ENCODE measurements at places on chromosomes 2 and 18.

GRCh38 chr2:11749646-11750349, 3.4 kb downstream of the LPIN1 start:
- no peak for DNase-seq

- DNase-seq, result no peak
These were observed 42.9 kb downstream of the FSHR start for GRCh38 chr2:49111456-49111855.

GRCh38 chr2:85269959-85270358, 57.8 kb downstream of the TGOLN2 start:
- DNase-seq, result no peak

DNA sequence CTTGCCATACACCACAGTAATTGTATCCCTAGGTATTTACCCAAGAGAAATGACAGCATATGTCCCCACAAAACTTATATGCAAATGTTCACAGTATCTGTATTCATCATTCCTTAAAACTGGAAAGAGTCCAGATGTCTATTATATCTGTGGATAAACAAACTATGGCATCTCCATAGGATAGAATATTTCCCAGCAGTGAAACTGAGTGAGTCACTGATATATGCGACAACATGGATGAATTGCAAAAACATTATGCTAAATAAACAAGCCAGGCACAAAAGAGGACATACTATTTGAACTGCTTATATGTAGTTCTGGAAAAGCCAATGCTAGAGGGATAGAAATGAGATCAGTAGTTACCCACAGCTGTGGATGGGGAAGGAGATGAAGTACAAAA, 359.4 kb upstream of the DSEL start:
- DNase-seq, result peak; percentile 43

GRCh38 chr2:157324331-157324843, 1.2 kb downstream of the ERMN start:
- DNase-seq, result no peak

DNA sequence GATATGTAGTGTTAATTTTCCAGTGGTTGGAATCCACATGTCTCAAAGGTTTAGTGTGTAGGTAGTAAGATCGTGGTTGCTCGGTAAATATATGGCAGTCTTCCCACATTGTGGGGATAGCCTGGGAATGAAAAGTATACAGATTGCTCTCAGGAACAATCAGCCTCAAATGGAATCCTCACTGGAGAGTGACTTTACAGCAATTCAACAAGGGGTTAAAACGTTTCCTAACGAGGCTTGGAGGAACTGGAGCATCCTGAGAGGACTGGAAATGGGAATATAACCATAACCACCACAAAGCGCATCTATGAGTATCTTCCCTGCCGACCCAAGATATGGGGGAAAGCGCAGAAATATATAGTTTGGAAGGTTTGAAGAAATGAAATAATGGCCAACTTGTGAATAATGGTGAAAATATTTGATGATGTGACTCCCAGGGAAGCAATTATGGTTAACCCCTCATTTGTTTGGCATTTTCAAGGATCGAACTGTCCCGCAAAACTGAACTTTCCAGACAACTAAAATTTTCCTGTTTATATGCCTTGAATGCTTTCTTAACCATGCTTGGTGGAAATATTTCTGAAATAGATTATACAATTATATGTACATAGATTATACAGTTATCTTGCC, 100.7 kb upstream of the FOSL2 start:
- no peak for DNase-seq

DNA sequence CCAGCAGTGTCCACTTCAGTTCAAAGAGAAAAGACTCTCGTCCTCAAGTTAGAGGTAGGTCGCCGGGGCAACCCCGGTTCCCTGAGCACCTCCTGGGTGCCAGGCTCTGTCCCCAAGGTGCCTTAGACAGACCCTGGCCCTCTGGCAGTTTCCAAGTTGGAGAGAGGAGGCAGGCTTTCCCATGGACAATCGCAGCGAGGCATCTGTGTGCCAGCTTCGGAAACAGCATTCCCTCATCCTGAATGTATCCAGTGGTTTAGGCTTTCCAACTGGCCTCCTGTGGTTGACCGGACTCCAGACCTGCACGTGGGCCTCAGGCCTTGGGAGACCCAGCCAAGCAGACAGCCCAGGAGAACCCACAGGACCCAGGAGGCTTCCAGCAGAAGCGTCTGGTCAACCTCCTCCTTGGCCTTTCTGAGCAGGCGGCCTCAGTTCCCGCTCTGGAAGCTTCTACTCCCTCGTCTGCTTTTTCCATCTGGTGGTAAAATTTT, 70.3 kb downstream of the KCNF1 start:
- DNase-seq, result no peak

DNA sequence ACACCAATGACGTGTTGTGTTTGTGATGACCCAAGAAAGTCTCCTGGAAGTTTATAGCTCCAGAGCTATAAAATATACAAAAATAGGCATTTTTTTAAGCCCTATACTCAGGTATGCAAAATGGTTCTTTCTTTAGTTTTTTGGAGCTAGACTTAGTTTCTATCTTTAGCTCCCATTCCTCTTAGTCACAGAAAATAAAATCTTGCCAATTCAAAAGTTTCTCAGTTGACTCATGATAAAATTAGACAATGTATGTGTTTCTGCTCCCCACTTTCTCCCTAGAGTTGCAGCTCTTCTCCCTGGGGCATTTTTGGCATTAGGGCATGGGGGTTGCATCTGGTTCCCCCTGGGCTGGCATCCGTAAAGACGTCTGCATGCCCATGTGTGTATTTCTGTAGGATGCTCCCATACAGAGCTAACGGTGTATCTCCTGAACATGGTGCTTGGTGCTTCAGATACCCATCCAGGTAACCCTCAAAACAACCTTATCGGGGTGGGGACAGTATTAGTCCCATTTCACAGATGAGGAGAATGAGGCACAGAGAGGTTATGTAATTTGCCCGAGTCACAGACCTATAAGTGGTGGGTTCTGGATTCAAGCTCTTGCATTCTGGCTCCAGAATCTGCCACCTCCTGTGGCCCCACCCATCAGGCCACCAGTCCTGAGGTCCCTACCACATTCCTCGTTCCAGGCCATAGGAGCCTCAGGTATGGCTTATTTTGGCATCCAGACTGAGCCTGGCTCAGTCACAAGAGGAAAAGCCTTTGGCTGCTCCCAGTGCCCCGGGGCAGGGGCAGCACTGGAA, 43.1 kb upstream of the ASAP2 start:
- DNase-seq, result no peak

DNA sequence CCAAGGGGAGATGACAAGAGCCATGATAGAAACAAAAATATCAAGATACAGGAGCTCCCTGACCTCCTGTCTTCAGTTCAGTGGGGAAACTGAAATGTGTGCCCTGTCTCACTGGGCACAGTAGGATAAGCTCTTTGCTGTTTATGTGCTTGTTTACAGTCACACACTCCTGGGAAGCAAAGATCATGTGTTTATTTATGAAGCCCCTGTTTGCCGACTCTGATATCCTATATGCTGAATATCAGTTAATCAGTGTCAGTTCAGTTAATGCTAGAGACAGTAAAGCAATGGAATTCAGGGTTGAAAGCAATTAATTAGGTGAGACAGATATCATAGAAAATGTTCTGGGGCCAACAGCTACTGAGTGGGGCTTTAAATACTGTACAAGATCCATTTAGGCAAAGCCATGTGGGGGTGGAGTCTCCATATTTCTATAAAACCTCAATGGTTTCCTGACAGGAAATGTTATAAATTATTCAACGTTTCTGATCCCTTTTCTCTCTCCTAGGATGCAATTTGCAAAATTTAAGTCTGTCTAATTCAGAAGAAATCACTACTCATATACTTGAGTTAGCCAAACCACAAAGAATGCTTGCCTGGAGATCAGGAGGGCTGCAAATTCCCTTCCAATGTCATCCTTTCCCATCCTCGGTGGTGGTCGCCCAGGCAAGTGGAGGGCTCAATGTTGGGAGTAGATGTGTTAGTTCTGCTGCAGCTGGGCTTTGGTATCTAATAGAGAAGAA, 551.3 kb downstream of the CMPK2 start:
- DNase-seq, result no peak

DNA sequence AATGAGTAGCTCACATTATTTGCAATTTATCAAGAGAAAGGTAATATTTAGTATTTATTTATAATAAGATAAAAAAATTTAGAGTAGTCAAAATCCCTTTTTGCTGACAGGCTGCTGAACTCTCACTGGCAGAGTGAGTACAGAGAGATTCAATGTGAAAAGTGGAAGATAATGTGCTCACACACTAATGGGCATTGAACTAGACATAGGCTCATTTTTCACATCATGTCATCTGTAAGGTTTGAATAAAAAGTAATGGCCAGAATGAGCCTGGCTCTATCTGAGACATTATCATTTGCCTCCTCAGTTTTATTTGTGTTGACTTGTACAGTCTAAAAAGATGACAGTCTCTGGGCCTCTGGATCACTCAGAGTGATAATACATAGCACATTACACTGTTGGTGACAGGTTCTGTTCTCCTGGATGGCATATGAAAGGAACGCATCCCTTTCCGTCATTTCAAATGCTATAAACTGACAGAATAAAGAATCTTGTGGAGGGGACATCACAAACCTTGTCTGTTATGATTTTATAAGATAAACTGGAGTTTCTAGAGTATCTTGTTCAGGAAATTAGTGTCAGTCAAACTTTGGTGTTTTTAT, 812.9 kb downstream of the NR4A2 start:
- DNase-seq, result no peak

DNA sequence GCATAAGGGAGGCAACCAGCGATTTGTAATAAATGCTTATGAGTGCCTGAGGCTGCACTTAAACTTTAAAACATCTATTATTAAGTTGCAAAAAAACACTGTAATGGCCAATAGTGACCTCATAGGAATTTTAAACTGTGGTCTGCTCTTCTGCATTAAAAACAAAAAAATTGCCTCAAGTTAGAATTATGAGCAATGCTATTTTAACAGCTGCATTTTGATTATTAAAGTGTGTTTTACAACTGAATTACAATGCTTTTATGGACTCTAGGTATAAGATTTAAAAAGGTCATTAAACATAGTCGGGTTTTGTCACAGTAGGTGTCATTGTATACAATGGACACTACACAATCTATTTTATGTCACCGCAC, 528.7 kb upstream of the FANCL start:
- peak; percentile 75 for DNase-seq

DNA sequence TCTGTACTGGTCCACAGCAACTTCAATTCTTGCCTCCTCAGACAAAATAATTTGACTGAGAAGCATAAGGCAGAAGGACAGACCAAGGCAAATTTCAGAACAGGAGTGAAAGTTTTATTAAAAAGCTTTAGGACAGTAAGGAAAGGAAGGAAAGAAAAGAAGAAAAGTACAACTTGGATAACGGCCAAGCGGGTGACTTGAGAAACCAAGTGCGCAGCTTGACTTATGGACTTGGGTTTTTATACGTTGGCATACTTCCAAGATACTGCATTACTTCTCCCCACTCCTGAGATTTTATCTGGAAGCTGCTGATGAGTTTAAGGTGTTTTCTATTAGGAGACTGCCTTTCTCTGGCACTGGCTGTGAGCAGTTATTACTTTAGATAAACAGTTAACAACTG, 64.7 kb downstream of the CCDC178 start:
- no peak for DNase-seq

- no peak for DNase-seq
These were observed 104.0 kb downstream of the DYSF start for GRCh38 chr2:71557321-71557720.

DNA sequence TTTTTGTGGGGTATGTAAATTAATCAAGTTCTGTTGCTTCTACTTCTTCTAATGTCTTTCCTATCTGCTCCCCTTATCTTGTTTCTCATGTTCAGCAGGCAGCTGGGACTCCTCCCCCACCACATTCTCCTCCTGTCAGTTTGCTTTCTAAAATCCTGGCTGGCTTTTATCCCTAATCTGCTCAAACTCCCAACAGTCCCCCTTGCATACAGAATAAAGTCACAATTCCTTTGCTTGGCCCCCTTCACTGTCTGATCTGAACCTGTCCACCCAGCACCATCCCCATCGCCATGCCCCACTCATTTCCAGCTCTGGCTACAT, 2.2 kb downstream of the CFAP221 start:
- DNase-seq, result no peak

- no peak for DNase-seq
These were observed 10.6 kb downstream of the DNAJB2 start for GRCh38 chr2:219289537-219290361.

GRCh38 chr2:101113441-101114267, 37.5 kb downstream of the TBC1D8 start:
- peak; percentile 68 for DNase-seq

- no peak for DNase-seq
These were observed 85.5 kb downstream of the HDAC4 start for GRCh38 chr2:239315308-239315707.

- DNase-seq, result no peak
These were observed 31.7 kb upstream of the SERTAD2 start for GRCh38 chr2:64685430-64685829.

DNA sequence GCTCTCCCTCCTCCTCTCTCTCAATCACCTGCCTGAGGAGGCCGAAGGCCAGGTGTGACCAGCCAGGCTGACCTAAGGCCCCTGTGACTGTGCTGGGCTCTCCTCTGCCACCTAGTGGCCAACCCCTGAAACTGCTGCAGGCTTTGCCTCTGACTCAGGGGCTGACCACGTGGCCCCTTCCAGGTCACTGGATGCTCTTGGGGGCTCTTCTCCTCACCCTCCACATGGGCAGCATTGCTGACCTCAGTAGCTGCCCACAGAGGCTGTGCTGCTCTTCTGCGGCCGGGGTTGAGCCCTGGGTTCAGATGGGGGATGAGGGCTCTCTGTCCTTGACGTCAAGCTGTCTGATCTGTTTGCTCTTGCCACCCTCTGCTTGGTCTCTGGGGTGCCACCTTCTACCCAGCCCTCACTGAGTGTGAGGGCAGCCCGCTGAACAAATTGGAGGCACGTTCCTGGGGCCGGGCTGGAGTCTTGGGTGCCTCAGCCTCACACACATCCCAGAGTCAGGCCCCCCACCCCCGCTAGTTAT, 122.7 kb downstream of the TWIST2 start:
- DNase-seq, result peak; percentile 6

- DNase-seq, result no peak
These were observed 26.7 kb downstream of the STK25 start for GRCh38 chr2:241481687-241482086.

DNA sequence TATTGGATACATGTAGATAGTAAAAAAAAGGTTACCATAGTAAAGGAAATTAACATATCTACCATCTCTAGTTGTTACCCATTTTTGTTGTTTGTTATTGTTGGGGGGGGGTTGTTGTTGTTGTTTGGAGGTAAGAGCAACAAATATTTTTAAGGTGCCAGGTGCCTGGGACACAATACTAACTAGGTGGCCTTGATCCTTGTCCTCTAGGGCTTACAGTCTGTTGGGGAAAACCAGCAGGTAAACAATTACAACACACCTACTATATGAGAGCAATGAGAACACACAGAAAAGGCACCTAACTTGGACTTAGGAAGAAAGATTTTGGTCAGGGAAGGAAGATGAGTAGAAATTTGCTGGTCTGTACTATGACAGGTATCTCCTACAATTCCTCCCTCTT, 46.3 kb downstream of the SCN9A start:
- no peak for DNase-seq

GRCh38 chr2:216799873-216800431, 59.9 kb downstream of the TNP1 start:
- DNase-seq, result no peak
